Renal pelvis (tissue), 12 donors: ENCODE measurements at places on chromosomes 12 and 14.
A peak's percentile ranks its signal among the peaks of the same experiment; 100 is the strongest.

DNA sequence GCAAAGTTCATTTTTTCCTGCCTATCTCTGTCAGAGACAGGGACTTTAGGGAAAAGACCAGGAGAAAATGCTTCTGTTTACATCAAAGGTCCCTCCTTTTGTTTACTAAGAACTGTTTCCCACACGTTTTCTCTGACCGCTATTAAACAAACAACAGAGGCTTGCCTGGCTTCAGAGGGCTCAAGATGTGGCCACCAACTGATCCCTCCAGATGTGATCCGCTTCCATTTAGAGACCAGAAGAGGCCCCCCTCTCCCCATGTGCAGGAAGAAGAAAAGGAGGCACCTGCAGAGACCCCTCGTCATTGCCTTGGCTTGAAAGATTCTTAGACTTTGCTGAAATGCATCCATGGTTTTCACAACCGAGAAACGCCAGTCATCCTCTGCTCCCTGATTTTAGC lies 217.9 kb upstream of the PWP1 start:
- DNase-seq, result no peak

- DNase-seq, result no peak
Measured at GRCh38 chr14:68987653-68988036, 8.5 kb upstream of the ACTN1 start.

DNA sequence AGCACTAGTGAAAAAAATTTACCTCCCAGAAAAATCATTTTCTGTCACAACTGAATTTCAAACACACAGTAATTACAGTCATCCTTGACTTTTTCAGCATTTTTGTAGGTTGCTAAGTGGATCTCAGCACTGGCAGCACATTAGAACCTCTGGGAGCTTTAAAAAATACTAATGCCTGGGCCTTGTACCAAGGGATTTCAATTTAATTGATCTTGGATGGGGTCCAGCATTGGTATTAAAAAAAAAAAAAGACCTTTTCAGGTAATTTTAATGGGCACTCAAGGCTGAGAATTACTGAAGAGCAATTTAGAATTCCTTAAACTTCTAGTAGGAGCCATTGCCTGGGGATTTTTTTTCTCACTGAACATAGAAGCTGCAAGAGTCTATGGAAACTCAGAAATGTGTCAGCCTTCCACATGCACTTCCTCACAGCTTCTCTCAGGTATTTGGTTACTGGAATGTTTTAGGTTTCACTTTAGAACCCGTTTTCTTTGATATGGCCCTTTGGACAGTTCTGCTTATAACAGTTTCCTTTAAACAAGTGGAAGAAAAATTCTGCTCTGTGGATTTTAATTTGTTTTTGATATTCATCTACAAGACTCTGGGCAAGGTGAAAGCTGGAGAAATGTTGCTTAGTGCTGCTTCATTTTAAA lies 88.5 kb upstream of the DACT1 start:
- peak; percentile 42 for DNase-seq

GRCh38 chr12:5549011-5549410 lies 117.1 kb downstream of the NTF3 start:
- no peak for DNase-seq

DNA sequence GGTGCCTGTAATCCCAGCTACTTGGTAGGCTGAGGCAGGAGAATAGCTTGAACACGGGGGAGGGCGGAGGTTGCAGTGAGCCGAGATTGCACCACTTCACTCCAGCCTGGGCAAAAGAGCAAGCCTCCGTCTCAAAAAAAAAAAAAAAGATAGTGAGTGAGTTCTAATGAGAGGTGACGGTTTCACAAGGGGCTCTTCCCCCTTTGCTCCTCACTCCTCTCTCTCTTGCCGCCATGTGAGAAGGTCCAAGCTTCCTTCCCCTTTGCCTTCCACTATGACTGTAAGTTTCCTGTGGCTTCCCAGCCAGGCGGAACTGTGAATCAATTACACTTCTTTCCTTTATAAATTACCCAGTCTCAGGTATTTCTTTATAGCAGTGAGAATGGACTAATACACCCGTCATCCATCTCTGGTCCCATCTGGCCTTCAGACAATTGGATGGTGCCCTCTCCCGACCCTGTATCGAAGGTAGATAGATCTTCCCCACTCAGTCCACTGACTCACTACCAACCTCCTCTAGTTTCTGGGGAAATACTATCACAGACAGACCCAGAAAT lies 27.0 kb upstream of the RCOR1 start:
- DNase-seq, result no peak

- no peak for DNase-seq
Measured at GRCh38 chr12:7637615-7638014, 28.1 kb downstream of the APOBEC1 start.

DNA sequence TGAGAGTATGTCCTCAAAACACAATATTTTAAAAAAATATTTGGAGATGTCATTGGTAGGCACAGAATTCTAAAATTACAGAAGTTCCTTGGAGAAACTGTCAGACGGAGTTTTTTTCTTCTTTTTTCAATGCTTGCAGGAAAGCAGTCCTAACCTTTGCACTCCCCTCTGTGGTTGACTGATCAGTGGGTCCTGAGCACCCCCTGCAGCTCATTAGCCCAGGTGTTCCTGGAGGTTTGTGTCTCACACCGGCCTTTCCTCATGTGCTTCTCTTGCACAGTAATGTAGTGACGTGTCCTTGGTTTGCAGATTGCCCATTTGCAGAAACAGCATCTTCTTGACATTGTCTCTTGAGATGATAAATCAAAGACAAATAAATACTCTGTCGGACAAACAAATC lies 513.0 kb downstream of the TMEM121 start:
- no peak for DNase-seq

DNA sequence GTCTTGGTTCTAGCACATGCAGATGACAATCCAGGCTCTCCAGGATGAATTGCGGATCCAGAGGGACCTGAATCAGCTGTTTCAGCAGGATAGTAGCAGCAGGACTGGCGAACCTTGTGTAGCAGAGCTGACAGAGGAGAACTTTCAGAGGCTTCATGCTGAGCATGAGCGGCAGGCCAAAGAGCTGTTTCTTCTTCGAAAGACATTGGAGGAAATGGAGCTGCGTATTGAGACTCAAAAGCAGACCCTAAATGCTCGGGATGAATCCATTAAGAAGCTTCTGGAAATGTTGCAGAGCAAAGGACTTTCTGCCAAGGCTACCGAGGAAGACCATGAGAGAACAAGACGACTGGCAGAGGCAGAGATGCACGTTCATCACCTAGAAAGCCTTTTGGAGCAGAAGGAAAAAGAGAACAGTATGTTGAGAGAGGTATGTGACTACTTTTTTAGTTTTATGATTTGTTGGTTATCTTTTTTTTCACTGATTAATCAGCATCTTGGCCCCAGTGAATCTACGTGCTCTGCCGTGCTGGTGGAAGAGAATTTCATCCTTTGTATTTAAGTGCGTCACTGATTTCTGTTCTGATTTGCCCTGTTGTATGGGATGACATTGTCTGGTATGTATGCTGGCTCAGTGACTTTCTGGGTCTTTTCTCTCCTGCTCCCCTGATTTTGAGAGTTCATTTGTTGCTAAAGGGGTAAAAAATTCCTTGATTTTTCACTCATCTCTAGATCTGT lies 92.3 kb downstream of the ERC1 start:
- DNase-seq, result no peak

- no peak for DNase-seq
Measured at GRCh38 chr12:6555018-6555691, 687 bp downstream of the IFFO1 start.

- DNase-seq, result no peak
Measured at GRCh38 chr14:68043752-68044151, 224.2 kb downstream of the RAD51B start.

DNA sequence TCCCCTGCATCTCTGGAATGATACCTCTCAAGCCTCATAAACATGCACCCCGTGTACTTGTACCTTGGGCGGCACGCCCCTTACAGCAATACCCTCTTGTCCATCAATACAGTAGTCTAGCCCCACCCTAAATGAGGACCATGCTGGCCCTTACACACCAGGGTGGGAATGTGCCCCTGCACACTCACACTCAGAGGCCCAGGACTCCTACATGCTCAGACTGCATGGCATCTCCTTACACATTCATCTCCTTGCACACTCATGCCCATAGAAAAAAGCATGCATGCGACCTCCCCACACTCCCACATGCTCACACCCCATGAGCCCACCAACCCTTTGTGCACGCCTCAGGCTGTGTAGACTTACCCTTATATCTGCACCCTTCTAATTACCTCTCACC lies 22.0 kb downstream of the ITGA7 start:
- no peak for DNase-seq

GRCh38 chr12:131097202-131098177 lies 143.8 kb downstream of the ADGRD1 start:
- no peak for DNase-seq

DNA sequence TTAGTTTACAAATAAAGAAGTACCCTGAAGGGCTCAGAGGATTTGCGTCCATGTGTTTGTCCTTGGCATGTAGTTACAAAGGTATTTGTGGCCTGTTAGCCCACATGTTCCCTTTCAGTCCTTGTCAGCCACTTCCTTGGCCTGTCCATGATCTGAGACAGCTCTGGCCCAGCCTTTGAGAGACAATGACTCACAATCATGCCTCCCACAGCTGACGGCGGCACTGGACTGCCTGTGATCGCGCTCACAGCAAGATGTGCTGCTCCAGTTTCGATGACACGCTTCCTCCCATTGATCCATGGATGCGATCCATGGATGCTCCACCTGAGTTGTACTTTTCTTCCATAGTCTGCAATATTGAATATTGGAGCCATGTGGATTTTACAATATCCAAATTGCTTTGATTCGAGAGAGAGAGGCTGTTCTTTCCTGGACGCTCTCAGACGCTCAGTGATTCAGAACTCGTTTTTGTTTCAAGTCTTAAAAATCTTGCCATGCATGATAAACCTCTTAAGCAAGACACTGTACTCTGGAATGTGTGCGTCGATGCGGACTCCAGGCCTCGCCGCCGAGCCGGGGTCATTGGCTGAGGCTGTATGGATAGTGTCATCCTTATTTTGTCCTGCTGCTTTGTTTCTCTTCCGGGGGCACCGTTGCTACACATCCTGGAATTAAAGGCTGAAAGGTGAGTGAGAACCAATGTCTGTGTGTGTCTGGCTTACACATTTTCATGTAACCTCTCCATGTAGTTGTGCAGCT lies 220.1 kb downstream of the GLT1D1 start:
- DNase-seq, result no peak

GRCh38 chr14:74502236-74503019 lies 8.9 kb downstream of the ISCA2 start:
- DNase-seq, result peak; percentile 65

- no peak for DNase-seq
Measured at GRCh38 chr14:53569446-53569845, 387.2 kb downstream of the BMP4 start.

- no peak for DNase-seq
Measured at GRCh38 chr14:64584190-64584589, 34.4 kb downstream of the PPP1R36 start.

DNA sequence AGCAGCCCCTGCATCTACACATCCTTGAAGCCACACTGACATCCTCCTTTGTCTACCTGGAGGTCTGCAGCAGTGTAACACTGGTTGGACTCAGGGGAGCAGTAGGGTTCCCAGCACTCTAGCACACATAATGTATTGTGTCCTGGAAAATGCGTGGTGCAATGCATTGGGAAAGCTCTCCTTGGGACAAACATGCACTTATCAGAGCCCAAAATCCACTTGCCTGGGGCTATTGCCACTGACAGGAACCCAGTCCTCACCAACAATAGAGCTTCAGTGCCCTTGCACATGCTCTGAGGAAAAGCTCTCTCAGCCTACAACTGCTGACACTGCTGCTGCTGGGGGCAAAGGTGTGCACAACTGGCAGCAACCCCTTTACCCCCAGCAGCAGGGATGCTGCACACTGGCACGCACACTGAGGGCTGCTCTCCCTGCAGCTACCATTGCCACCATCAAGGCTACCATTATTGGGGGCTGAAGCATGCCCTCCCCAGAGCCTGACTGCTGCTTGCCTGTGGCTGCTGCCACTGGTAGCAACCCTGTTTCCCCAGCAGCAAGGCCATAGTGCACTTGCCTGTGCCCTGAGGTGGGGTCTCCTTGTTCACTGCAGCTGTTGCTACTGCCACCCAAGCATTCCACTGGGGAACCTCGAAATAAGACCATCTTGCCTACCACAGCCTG lies 221.9 kb downstream of the SLC38A4 start:
- DNase-seq, result no peak

DNA sequence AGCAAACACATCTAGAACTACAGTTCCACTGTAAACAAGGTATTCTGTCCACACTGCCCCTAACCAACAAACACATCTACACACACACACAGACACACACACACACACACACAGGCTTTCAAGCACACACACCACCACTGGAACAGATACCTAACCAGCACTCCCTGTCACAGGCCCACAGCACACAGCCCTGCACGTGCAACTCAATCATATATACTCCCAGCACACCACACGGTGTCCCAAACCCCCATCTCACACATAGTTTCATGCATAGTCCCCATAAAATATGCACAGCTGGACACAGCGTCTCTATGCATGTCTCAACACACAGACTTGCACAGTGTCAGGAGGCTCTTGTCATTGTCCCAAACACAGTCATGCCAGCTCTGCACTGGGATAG lies 27.6 kb downstream of the KRT8 start:
- DNase-seq, result no peak

DNA sequence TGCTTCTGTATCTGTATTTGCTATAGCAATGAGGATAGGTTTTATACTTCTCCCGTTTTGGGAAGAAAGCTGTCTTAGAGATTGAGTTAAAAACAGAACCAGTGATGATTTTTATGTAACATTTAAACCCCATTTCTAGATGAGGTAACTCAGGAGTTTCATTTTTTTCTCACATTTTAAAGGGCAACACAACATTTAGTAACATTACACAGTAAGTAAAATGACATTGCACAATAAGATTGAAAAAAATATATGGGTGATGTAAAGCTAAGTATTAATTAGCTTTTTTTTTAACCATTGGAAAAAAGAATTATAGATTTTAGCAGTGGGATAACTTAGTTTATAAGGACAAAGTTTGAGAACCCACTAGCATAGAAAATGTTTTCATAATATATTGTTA lies 25.2 kb upstream of the SCFD1 start:
- no peak for DNase-seq

GRCh38 chr12:94262228-94263010 lies 114.0 kb downstream of the PLXNC1 start:
- DNase-seq, result peak; percentile 80

DNA sequence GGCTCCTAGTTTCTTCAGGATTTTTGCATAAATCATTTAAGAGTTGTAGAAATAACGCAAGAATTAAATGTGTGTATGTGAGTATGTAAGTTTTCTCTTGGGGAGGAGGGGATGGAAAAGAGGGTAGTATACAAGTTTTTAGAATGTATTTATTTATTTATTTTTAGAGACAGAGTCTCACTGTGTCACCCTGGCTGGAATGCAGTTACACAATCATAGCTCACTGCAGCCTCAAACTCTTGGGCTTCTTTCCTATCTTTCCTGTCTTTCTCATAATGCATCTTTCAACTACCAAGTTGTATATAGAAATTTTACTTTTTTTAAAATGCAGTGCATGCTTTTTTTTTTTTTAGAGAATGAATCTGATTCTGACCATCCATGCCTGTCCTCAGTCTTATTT lies 269.0 kb upstream of the GARIN2 start:
- no peak for DNase-seq

DNA sequence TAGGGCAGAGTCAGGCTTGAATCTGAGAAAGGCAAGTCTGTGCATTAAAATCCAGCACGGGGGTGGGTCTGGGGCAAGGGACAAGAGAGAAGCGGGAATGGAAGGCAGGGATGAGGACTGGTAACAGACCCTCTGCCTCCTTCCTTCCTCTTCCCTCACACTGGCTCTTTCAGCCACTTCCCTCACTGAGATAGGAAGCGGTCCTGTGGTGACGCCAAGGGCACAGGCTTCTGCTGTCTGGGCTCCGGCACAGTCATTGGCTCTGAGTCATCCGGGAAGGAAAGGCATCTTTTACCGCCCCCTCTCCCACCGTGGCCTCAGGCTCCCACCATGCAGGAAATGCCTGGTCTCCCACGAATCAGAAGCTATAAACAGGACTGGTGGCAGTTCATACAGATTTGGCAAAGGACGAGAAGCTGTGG lies 70.2 kb downstream of the ETV6 start:
- DNase-seq, result no peak
